Stimulated activated CD4-positive, alpha-beta T cell treated with anti-CD3 and anti-CD28 coated beads, TNF-alpha, amount 100 ng/mL, for 48 hours (primary cell): ENCODE measurements at places on chromosomes 2 and 18.

GRCh38 chr2:128594953-128595677, 276.4 kb upstream of the HS6ST1 start:
- DNase-seq, result no peak

DNA sequence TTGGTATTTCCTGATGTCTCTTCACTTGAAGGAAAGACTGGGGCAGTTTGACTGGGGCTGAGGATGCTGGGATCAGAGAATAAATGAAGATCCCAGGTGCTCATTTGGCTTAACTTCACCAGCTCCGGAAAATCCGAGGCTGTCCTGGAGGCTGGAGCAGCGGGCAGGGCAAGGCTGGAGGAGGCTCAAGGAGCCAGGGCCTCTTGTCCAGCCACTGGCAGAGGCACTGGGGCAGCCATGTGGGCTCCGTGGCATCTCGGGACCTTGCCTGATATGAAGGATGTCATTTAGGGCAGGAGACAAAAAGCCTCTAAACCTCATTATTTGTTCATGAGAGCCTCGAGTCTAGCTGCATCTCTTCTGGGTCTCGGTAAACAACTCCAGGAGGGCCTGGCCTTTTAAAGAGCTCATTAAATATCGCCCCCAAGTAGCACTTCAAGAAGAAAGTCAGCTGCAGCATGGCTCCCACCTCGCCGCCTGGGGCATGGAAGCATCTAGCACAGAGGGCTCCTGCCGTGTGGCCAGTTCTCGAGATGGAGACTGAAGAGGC, 13.5 kb upstream of the GPR55 start:
- no peak for DNase-seq

GRCh38 chr2:190858817-190859216, 21.8 kb upstream of the GLS start:
- DNase-seq, result no peak

- DNase-seq, result no peak
These were observed 53.6 kb upstream of the CTDP1 start for GRCh38 chr18:79625924-79626561.

DNA sequence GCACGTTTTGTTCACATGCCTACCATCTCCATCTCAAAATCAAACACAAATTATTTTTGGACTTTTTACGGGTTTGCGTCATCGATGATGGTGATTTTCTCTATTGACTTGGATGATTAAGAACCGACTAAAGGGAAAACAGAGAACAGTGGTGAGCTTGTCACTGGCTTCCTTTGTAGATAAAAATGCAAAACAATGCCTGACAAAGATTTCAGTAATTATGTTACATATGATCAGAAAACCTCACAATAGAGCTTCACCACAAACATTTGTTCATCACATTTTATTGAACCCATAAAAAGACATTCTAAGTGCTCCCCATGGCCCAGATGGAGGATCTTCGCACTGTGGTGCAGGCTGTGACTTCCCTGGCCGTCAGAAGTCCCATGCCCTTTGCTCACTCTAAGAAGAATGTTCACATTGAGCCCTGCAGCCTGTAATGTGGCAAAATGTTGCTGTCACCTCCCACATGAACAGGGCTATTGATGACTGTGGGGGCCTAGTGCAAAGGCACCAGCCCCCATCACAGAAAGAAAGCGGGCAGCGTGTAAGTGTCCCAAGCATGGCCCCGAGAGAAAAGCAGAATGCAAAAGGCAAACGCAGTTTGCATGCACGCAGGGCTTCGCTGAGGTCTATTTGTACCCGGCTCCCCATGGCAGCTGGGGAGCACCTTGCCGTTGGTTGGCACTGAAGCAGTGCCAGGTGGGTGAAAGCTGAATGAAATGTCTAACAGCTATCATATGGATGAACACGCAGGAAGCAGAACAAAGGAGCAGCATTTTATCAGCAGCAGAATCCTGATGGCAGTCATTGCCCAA, 60.6 kb downstream of the BCL2 start:
- DNase-seq, result no peak

DNA sequence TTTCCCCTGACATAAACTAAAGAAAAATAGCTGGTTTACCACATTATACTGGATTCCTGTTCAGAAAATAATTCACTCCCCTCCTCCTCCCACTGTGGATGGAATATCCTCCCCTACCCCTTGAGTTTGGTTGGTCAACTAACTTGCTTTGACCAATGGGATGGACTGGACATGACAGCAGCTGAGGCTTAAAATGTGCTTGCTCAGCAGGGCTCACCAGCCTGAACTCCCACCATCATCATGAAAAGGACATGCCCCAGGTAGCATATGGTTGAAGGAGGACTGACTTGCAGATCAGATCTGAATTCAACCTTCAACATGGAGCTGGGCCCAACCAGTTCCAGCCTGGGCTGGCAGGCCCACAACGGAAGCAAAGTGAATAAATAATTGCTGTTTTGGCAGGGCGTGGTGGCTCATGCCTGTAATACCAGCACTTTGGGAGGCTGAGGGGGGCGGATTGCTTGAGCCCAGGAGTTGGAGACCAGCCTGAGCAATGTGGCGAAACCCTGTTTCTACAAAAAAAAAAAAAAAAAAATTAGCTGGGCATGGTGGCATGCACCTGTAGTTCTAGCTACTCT, 284.4 kb downstream of the AFF3 start:
- DNase-seq, result no peak
